ENCODE measurements at places on chromosomes 3 and 15.
A peak's percentile ranks its signal among the peaks of the same experiment; 100 is the strongest.

DNA sequence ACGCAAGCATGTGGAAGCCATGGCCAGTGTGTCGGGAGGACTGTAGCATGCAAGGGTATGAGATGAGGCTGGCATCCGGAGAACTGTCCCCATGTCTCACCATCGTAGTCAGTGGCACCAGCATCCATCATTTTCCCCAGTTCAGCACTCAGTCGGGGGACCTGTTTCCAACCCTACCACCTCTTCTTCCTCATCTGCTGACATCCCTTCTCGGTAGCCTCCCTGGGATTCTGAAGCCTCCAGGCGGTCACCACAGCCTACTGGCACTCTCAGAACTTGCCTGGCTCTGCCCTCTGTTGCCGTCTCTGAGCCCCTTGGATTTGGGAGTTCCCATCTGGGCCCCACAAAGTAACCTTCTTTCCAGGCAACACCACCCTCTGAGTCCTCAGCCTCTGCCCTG, 131.1 kb upstream of the ABHD17C start:
- no peak for DNase-seq

GRCh38 chr3:113249111-113249510, 37.8 kb downstream of the BOC start:
- DNase-seq = no peak

DNA sequence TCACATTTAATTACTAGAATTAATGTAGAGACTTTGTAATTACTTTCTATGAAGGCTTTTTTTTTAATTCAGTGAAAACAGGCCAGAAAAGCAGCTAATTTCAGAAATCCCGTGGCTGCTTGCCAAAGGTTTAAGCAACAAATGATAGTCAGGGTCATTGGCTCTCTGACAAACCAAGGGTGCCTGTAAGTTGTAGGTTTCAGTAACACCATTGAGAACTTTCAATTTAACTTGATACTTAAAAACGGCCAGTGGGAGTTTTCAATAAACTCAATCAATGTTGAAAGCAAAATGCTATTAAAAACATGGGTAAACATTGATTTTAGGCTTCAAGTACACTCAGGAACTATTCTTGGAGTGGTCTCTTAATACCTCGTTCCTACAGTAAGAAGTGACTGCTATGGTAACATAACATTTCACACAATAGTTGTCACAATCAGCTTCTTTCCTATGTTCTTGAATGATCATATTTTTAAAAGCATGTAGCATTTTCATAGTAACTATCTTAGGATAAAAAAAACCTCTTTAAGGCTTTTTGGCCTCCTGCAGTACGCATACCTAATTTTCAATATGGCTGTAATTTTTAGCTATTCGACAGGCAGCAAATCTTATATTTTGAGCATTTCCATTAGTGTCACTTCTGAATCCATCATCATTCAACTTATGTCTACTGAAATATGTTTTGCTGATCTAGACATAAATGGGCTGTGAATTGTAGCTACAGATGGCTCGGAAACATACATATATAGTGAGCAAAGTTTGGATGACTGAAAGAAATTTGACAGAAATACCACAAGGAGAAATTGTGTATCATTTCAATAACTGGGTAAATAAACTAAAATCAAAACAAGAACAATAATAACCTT, 592.1 kb upstream of the GBE1 start:
- no peak for DNase-seq

GRCh38 chr3:120272286-120272685, 12.7 kb downstream of the GPR156 start:
- no peak for DNase-seq

DNA sequence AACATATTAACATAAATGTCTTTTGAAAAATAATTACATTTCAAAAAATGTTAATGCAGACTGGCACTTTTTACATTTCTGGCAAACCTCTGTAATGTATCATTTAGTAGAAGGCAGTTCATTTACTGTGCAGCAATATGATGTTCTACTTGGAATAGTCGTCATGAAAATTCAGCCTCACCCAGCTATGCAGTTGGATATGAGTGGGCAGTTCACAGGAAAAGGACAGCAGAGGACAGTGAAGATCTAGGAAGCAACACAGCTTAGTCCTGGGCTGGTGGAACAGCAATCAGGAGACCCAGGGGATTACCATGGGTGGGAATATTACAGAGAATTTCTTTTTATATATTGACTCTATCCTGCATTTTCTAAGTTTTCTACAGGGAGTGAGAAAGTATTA, 63.6 kb downstream of the ANO10 start:
- no peak for DNase-seq

DNA sequence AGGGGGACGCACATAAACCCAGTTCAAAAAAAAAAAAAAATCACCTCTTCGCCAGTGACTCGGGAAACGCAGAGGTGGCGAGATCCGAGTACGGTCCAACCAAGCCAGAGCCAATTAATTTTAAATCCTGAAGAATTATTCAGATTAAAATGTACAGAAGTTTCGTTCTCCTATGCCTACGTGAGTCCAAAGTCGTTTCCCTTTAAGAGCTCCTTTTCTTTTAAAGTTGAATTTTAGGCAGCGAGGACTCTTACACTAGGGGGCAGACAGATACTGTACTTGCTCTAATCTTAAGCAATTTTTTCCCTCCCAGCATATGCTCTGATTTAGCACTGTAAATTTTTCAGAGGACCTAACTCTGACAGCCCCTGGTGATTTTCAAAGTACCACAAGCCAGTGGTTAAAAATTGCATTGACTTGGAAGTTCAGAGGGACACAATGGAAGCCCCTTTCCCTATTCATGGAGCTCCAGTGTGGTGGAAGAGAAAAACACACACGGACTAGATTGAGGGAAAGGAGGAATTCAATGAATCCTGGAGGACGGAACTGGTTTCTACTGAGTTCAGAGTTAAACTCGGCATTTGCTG, 3.3 kb upstream of the NR2F2 start:
- peak; percentile 30 for DNase-seq

DNA sequence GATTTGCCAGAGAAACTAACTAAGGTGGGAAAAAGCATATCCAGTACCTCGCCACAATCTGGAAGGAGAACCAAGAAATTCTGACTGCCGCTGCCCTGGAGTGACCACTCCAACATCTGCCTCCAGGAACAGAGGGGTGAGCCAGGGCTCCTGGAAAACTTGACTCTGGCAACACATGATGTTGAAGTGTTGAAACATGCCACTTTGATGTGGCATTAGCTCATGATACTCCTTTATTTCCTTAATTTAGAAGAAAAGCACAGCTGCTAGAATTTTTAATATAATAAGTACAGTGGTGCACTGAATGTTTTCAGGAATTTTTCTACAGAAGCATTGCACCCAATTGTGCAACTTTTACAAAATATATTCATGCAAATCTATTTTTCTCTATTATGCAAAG, 109.9 kb upstream of the BCL6 start:
- DNase-seq = no peak

GRCh38 chr3:127900536-127900935, 14.5 kb upstream of the KBTBD12 start:
- no peak for DNase-seq

Data from activated CD4-positive, alpha-beta T cell treated with anti-CD3 and anti-CD28 coated beads, Interleukin-2, amount 50 U/mL, for 16 hours (primary cell).